Muscle of arm (tissue), 14 donors: ENCODE measurements at places on chromosomes 5 and 9.

DNA sequence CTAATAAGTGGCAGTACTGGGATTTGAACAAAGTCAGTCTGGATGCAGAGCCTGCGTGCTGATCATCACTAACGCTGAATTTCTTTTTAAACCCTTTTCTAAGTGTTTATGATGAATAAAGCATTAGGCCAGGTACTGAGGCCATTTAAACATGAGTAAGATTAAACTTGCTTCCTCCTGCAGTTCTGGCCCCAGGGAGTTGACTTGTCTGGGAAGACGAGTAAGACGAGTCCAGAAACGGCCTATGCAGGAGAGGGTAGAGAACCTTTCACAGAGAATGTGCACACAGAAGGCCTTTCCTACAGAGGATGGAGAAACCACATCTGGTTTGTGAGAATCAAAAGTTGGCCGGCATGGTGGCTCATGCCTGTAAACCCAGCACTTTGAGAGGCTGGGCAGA, 42.9 kb downstream of the SPRY4 start:
- DNase-seq: no peak

DNA sequence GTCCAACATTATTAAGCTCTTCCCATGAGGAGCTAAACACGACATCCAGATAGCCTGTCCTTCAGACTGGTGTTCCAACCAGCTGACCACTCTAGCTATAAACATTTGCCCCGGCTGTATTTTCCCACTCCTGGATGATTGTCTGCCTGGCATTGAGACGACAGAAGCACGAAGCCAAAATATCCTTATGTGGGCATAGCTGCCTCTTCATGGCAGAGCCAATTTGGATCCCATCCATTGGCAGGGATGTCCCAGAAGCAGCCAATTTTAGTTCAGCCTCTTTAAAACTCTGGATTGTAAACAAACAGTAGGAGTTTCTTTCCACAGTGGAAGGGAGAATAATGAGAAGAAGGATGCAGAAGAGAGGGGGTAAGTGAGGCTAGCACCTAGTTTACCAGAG, 507.6 kb downstream of the CETN3 start:
- peak; percentile 15 for DNase-seq

GRCh38 chr5:122591828-122592227, 183.1 kb upstream of the SNX2 start:
- DNase-seq: no peak

GRCh38 chr9:137178201-137178938, 6.5 kb upstream of the TMEM210 start:
- no peak for DNase-seq

- no peak for DNase-seq
Measured at GRCh38 chr9:38065369-38066075, 3.5 kb downstream of the SHB start.

DNA sequence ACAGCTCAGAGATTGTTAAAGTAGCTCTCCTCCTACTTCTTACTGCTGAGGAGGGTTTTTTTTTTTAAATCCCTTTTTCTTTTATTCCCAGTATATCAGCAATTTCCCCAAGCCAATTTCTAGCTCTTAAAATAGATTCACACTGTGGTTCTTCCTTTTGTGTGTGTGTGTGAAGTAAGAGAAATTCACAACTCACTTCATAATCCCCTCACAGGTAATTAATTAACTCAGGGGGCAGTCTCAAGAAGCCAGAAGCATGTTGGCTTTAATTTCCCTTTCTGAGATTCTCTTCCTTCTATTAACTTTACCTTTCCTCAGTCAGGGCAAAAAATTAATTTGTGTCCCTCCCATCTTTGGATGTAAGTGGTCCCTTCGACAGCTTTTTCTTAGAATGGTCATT, 71.0 kb upstream of the HMHB1 start:
- no peak for DNase-seq

- DNase-seq: no peak
Measured at GRCh38 chr5:1659100-1659981, 135.6 kb upstream of the LPCAT1 start.
